ENCODE measurements at places on chromosomes 4 and X. TPM values are rescaled to one million over a fixed set of nuclear protein-coding genes. Genes with fewer than 3 reads are reported as not detected.

DNA sequence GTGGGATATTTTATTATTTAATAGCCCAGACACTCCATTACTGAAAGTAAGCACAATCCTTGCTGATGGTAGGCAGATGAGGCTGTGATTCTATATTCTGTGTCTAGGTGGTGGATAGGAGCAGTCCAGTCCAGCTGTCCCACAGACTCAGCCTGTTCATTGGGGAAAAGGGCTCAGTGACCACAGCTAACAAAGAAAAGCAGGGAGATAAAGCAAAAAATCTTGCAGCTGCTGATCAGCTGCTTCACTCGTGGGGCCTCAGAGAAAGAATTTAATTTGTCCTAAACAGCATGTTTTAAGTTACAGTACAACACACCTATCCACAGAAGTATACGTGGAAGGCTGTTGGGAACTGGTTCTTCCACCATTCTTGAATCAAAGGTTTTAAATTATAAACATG lies 40.7 kb upstream of the ANK2 start:
- no peak for DNase-seq
- H3K4me3 ChIP-seq = no peak overlapping the region
- H3K27me3 ChIP-seq = no peaks in the 10 kb centered on the region
- H3K36me3 ChIP-seq = no peaks in the 10 kb centered on the region
- H3K27ac ChIP-seq = no peak overlapping the region

DNA sequence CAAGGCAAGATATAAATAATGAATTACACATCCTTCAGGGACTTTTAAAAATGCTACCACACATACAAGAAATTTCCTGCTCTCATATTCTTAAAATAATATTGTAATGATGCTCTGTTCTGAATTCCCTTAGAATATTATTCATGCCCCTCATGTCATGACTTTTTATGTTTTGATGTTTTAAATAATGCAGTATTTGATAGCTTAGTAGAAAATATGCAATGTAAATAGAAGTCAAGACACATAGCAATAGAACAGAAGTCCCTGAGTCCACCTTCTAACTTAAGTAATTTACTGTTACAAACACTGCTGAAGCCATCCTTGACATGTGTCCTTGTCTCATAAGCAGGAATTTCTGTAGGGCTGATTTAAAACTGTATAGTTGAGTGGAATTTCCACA lies 1071.2 kb upstream of the LCORL start:
- no peaks in the 10 kb centered on the region for H3K36me3 ChIP-seq
- H3K4me3 ChIP-seq = no peak overlapping the region
- no peaks in the 10 kb centered on the region for H3K4me1 ChIP-seq
- no peak overlapping the region for H3K27ac ChIP-seq

GRCh38 chrX:52349681-52350080 lies 19.1 kb upstream of the XAGE2 start:
- no peak overlapping the region for H3K27ac ChIP-seq
- H3K36me3 ChIP-seq = no peaks in the 10 kb centered on the region
- H3K4me1 ChIP-seq = no peaks in the 10 kb centered on the region
- H3K4me3 ChIP-seq = no peak overlapping the region
- H3K27me3 ChIP-seq = no peaks in the 10 kb centered on the region

GRCh38 chr4:8264106-8264505 lies 5.4 kb upstream of the HTRA3 start:
- H3K4me3 ChIP-seq = no peak overlapping the region
- H3K36me3 ChIP-seq = no peaks in the 10 kb centered on the region
- H3K4me1 ChIP-seq = no peaks in the 10 kb centered on the region
- H3K27ac ChIP-seq = no peak overlapping the region
- peaks cover 3% of the 10 kb centered on the region for H3K27me3 ChIP-seq
- no peak for DNase-seq

GRCh38 chr4:42816880-42817400 lies 75.6 kb upstream of the GRXCR1 start:
- H3K36me3 ChIP-seq = no peaks in the 10 kb centered on the region
- no peaks in the 10 kb centered on the region for H3K27me3 ChIP-seq
- H3K27ac ChIP-seq = no peak overlapping the region
- H3K4me3 ChIP-seq = no peak overlapping the region
- DNase-seq = no peak
- H3K4me1 ChIP-seq = peaks cover 6% of the 10 kb centered on the region

DNA sequence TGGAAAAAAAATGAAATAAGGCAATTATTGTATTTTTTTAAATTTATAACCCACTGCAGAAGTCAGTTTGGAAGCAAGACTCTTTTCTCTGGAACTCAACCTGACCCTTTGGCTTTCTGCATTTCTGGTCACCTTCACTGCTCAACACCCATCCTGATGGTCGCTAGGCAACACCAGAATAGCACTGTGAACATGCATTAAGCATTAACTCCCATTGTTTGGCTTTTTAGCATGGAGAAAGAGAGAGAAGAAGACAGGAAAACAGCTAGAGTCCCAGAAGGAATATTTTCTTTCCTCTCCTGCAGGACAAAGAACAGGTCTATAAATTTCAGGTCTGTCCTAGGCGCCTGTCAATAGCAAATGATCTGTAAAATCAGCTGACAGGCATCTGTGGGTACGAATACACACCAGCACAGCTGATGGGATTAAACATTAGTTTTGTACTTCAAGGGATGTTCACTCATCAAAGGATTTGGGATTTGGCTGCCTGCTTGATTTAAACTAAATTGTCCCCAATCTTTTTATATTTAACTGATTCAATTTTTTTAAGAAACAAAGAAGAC lies 137.2 kb upstream of the ETNPPL start:
- no peak overlapping the region for H3K27ac ChIP-seq
- H3K4me3 ChIP-seq = no peak overlapping the region
- H3K36me3 ChIP-seq = no peaks in the 10 kb centered on the region
- no peak for DNase-seq
- no peaks in the 10 kb centered on the region for H3K27me3 ChIP-seq
- no peaks in the 10 kb centered on the region for H3K4me1 ChIP-seq

GRCh38 chrX:42739258-42739657 lies 38.7 kb downstream of the PPP1R2C start:
- DNase-seq = no peak
- H3K36me3 ChIP-seq = no peaks in the 10 kb centered on the region
- no peak overlapping the region for H3K27ac ChIP-seq
- no peaks in the 10 kb centered on the region for H3K4me1 ChIP-seq
- no peaks in the 10 kb centered on the region for H3K27me3 ChIP-seq

DNA sequence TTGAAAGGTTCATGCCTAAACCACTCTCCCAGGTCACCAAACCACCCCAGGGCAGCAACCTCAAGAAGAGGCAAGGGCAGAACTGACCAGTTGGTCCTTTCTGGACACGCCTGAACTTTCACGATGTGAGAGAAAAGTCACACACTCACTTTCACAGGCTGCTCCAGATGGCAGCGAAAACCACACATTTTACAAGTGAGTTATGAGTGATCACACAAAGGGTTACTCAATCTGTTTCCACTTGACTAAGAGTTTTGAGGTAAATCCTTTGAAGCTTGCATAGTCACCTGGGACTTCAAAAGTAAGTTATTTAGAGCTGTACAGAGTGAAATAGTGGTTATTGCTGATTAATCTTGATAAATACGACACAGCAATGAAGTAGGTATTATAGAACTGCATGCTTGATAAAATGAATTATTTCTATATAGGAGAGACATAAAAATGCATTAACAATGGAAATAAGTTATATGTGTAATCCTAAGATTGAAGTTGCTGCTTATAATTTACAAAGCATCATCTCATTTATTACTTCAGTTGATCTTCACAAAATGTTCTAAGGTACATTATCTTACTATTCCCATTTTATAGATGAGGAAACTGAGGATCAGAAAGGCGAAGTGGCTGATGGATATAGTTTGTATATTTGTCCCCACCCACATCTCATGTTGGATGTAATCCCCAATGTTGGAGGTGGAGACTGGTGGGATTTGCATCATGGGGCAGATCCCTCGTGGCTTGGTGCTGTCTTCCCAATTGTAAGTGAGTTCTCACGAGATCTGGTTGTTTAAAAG lies 103.0 kb upstream of the KLF3 start:
- H3K4me3 ChIP-seq = no peak overlapping the region
- peaks cover 7% of the 10 kb centered on the region for H3K4me1 ChIP-seq
- no peaks in the 10 kb centered on the region for H3K27me3 ChIP-seq
- DNase-seq = no peak
- H3K36me3 ChIP-seq = no peaks in the 10 kb centered on the region
- H3K27ac ChIP-seq = no peak overlapping the region

GRCh38 chr4:14871676-14872430 lies 130.4 kb upstream of the CPEB2 start:
- peaks cover 2% of the 10 kb centered on the region for H3K4me1 ChIP-seq
- no peaks in the 10 kb centered on the region for H3K27me3 ChIP-seq
- no peaks in the 10 kb centered on the region for H3K36me3 ChIP-seq
- H3K27ac ChIP-seq = no peak overlapping the region

- no peak overlapping the region for H3K27ac ChIP-seq
- H3K27me3 ChIP-seq = no peaks in the 10 kb centered on the region
- H3K36me3 ChIP-seq = no peaks in the 10 kb centered on the region
- H3K4me3 ChIP-seq = no peak overlapping the region
- DNase-seq = no peak
These were observed 180.4 kb downstream of the CPEB2 start for GRCh38 chr4:15182600-15183220.

GRCh38 chrX:18873189-18873791 lies 110.6 kb downstream of the PHKA2 start:
- H3K4me3 ChIP-seq = no peak overlapping the region
- no peak for DNase-seq
- H3K4me1 ChIP-seq = no peaks in the 10 kb centered on the region
- no peaks in the 10 kb centered on the region for H3K36me3 ChIP-seq

- no peak for DNase-seq
- H3K4me1 ChIP-seq = no peaks in the 10 kb centered on the region
- no peak overlapping the region for H3K4me3 ChIP-seq
- H3K36me3 ChIP-seq = no peaks in the 10 kb centered on the region
- no peak overlapping the region for H3K27ac ChIP-seq
These were observed 119.2 kb downstream of the SCLT1 start for GRCh38 chr4:128974136-128974581.

DNA sequence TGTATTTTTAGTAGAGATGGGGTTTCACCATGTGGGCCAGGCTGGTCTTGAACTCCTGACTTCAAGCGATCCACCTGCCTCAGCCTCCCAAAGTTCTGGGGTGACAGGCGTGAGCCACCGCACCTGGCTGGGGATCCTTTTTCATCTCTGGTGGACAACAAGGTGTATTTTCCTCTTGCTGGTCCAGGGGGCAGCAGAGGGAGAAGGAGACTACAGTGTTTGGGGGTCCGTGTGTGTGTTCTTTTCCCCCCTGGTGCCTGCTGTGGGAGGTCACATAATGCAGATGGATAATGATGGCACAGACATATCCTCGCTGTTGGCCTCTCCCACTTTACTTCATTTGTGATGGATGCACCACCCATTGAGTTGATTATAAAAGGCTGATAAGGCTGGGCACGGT lies 39.0 kb upstream of the CD99 start:
- H3K36me3 ChIP-seq = peaks cover 14% of the 10 kb centered on the region
- no peak overlapping the region for H3K27ac ChIP-seq
- no peak overlapping the region for H3K4me3 ChIP-seq
- no peak for DNase-seq
- no peaks in the 10 kb centered on the region for H3K27me3 ChIP-seq
- no peaks in the 10 kb centered on the region for H3K4me1 ChIP-seq

GRCh38 chrX:110397904-110398303 lies 39.3 kb downstream of the RTL9 start:
- no peak overlapping the region for H3K4me3 ChIP-seq
- H3K4me1 ChIP-seq = no peaks in the 10 kb centered on the region
- H3K27ac ChIP-seq = no peak overlapping the region
- DNase-seq = no peak

ARSD gene
- polyA plus RNA-seq = 53.5 TPM

DCHS2 gene
- 3.4 TPM for polyA plus RNA-seq

DCAF4L1 gene
- polyA plus RNA-seq = 0.26 TPM

CTAG1B gene
- not detected for polyA plus RNA-seq

FOXR2 gene
- polyA plus RNA-seq = not detected

POLA1 gene
- polyA plus RNA-seq = 15.1 TPM

Data from left lung (tissue), 14 donors.